ENCODE measurements at places on chromosomes 3 and 15.
A peak's percentile ranks its signal among the peaks of the same experiment; 100 is the strongest.

- peak; percentile 52 for DNase-seq
These were observed 1.1 kb downstream of the HES1 start for GRCh38 chr3:194137008-194137505.

DNA sequence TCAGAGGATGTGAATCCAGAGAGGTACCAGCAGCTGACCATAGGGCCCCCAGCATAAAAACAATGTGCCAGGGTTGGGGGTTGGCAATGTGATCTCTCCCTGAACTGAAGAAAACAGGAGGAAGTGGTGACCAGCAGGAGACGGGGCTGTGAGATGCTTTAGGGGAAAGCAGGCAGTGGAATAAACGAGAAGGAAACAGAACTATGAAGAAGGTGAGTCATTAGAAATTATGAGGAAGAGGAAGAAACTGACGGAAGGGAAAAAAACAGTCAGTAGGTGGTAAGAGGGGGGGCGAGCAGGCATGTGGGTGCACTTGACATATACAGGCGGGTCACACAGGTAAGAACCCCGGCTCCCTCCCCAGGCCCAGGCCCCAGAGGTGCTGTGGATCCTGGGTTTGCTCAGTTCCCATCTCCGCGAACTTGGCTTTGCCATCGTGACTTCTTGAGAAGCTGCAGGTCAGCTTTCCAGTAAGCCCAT is 42.2 kb upstream of the B3GNT5 start:
- peak; percentile 73 for DNase-seq

DNA sequence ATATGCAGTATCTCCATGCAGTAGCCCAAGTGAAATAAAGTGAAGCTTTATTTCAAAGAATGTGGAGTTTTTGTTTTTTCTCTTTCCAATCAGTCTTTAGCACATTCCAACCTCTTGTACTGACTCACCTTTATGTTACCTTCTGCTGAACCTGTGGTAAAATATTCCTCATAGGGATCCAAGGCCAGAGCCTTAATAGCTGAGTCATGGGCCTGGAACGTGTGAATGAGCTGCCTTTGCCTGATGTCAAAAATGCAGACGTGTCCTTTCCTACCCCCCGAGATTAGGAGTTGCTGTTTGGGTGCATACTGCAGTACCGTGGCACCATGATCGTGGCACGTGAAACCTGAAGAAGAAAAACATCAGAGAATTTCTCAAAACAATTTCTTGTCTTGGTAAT is 108.5 kb downstream of the GLDN start:
- no peak for DNase-seq

DNA sequence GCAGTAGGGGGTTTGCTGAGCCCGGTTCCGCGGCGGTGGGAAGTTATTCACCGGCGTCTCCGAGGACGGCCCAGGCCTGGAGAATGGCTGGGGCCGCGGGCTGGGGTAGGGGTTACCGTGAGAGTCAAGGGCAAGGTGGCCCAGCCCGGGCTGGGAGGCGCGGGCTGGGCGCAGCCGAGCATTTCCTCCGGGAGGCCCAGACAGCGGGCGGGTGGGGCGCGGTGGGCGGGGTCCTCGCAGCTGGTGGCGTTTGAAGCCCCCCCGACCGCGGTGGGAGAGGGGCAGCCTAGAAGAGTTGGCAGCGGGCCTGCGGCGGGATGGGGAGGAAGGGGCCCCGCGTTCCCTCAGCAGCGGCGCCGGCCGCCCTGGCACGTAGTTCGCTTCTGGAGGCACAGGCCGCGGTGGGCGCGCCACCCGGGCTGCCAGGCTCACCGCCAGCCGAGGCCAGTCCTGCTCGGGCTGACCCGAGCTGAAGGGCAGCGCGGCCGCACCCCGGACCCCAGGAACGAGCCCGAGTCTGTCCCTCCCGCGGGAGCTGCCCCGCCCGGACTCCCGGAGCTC is 960 bp upstream of the KLF13 start:
- DNase-seq, result peak; percentile 41

GRCh38 chr3:148131990-148132638 is 565.6 kb upstream of the AGTR1 start:
- DNase-seq, result no peak

DNA sequence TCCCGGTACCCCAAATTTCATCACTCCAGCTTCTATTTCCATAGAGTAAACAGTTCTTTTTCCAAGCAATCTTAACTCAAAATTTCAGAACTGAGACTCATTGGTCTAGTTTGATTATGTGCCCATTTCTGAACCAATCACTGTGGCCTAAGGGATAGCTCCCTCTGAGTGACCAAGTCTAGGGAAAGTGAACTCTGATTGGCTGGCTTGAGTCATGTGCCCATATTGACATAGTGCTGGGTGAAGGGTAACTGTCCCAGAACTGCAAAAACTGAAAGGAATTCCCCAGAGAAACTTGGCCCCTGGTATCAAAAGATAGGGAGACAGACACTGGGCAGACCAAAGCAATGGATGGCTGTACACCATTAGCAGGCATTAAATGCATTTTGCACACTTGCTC is 171.2 kb upstream of the WNT5A start:
- DNase-seq, result no peak

- DNase-seq, result no peak
These were observed 2.9 kb downstream of the NR2C2 start for GRCh38 chr3:14950274-14950673.

DNA sequence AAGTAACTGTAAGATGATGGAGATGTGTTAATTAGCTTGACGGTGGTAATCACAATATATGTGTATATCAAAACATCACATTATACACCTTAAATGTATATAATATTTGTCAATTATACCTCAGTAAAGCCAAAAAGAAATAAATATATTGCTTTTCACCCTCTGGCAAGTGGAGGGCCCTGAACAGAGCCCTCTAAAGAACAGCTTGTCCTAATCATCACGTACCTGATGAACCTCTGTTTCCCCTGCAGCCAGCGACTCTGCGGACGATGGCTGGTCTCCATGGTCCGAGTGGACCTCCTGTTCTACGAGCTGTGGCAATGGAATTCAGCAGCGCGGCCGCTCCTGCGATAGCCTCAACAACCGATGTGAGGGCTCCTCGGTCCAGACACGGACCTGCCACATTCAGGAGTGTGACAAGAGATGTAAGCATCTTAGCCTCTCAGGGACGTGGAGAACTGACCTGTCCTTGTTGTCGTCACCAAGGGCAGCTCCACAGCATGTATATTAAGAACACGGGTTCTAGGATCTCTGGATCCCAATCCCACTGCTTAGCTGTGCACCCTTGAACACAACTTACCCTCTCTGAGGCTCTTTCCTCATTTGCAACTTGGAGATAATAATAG is 6.3 kb downstream of the THBS1 start:
- DNase-seq, result no peak

DNA sequence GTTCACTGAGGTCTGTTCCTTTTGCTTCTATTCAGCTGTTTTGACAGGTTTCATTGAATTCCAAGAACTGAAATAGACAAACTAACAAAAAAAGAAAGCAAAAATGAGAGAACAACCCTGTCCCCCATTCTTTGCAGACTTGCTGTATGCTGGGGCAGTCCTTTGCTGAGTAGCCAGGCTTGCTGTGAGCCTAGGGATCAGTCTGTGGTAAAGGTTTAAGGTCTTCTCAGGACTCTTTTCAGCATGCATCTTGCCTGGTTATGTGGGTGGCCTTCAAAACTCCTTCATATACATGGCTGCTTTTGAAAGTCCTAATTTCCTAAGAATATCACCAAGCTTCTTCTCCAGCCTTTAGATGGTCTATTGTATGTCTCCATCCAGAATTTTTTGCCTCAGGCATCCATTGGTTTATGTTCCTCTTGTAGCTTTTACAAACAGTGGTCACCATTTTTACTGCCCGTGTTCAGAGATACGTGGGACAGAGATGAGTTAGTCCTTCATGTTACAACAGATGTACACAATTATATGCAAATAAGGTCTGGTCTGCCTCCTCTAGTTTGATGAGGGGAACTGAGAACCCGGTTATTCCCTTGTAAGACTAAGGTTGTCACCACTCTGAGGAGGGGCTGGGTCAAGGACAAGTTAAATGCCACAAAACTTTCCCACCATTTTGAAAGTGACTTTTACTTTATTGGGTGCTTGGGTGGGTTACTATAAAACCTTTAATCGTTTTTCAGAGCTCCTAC is 41.4 kb downstream of the SACM1L start:
- no peak for DNase-seq

- no peak for DNase-seq
These were observed 71.5 kb upstream of the ADAMTSL3 start for GRCh38 chr15:83582381-83582780.

- DNase-seq, result no peak
These were observed 12.9 kb upstream of the APEH start for GRCh38 chr3:49661281-49661680.

DNA sequence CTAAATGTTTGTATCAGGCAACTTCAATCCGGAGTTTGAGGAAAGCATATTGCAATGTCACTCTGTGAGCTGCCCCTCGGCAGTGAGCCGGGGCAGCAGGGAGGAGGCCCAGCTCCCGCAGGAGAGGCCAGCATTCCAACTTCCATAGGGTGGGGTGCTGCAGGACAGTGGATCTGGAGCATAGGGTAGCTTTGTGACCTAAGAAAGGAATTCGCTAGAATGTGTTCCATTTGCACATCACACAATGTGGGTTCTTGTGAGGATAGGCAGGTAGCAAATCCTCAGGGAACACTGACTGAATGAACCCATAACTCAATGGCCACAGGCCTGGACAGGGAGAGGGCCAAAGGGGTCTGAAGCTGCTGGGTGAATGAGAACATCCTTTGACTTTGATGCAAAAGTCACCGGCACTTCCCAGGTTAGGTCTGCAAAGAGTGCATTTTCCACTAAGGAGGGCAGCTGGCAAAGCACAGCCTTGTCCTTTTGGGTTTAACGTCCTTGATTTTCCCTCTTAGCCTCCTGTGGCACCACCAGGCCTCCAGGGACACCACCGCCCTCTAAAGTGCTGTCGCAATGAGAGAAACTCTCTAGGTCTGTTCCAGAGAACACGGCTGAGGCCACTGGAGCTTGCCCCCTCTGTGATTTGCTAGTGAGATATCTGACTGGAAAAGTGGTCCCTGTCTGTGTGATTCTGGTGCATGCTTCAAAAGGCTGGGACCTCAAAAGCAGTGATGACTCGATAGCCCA is 36.2 kb downstream of the GABRB3 start:
- DNase-seq, result no peak

GRCh38 chr3:154884952-154885351 is 195.2 kb upstream of the MME start:
- DNase-seq, result no peak

- DNase-seq, result no peak
These were observed 237.7 kb downstream of the AGBL1 start for GRCh38 chr15:86317384-86317740.

GRCh38 chr15:63187589-63188226 is 1.7 kb upstream of the RAB8B start:
- no peak for DNase-seq

DNA sequence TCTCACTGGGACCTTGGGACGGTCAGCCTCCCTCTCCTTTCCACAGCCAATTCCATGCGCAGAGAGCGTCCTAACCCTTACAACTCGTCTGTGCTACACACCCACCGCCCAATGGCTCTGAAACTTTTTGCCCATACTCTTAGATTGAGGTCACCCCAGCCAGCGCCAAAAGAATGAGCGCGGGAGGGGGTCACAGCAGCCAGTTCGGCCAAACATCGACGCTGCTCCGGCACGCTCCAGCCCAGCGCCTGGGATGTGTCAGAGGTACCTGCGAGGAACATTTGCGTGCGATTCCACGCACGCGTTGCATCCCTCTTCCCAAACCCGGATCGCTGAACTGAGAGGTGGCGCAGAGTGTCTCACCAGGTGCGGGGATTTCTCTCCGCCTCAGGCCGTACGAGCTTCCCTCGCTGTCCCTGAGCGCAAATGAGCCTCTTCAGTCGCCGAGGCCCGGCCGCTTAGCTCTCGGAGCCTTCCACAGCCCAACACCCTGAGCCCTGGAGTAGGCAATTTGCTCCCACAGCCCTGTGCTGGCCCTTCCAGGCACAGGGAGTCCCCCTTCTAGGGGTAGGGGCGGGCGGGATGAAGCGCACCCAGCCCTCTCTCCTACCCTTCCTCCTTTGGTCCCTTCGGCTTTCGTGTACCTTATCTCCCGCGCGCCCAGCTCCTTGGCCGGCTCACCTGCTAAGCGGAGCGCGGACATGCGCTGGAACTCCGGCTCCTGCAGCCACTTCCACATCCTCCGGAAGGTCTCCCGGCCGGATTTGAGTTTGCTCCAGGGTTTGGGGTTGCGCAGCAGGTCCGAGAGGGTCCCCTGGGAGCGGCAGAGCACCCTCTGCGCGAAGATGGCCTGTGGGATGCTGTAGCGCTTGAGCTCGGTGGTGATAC is 1.8 kb downstream of the ONECUT1 start:
- no peak for DNase-seq

- no peak for DNase-seq
These were observed 480.1 kb upstream of the ZNF385D start for GRCh38 chr3:22231061-22231460.

DNA sequence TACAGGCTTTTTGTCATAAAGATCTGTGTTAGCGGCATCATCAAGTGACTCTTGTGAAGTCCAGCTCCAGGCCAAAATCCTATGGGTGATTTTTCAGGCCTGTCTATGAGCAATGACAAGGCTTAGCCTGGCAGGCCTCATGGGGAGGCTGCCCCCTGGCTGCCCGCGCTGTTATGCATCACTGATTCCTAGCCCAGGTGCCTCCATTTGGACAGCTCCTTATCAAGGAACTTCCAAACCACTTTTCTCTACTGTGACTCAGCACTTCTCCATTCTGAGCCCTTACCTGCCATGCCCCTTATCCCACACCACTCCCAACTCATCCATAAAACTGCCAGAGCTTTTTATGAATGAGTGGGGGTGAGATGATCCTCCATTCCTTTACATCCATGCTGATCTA is 91.5 kb upstream of the C3orf80 start:
- DNase-seq, result no peak

DNA sequence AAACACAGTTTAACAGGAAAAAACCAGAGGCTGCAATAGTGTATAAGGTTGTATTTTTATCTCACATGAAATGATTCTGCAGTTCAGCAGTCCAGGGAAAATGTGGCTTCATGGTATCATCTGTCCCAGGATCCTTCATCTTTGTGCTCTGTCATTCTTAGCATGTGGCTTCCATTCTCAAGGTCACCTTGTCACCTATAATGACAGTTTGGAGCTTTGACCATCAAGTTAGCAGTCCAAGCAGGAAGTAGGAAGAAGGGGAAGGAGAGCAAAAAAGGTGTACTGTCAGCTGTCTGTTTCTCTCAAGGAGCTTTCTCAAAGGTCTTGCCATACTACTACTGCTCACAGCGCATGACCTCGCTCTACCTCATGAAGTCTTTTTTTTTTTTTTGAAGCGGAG is 58.6 kb upstream of the CRTC3 start:
- no peak for DNase-seq

DNA sequence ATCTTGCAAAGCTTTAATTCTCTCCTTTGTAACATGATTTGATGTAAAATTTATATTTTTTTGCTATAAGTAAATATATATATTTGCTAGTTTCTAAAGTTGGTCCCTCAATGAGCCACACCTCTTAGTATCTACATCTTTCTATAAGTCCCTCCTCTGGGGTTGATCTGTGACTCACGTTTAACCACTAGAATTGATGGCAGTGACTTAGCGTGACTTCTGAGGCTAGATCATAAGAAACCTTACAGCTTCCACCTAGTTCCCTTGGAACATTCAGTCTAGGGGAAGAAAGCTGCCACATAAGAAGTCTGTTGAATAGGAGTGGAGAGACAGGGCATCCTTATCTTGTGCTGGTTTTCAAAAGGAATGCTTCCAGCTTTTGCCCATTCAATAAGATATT is 56.6 kb upstream of the TNIK start:
- DNase-seq, result no peak

Measured in activated naive CD4-positive, alpha-beta T cell treated with anti-CD3 and anti-CD28 coated beads for 36 hours (primary cell).